Mammary epithelial cell (primary cell): ENCODE measurements at places on chromosomes 3 and 15. TPM values are rescaled to one million over a fixed set of nuclear protein-coding genes. Genes with fewer than 3 reads are reported as not detected.

The TUSC7 gene
- not detected in 2 replicates for total RNA-seq

The RPP25 gene
- 0.28 TPM in 1 of 2 replicates, not detected in the other for total RNA-seq

The ZNF639 gene
- 25.3 and 29.2 TPM in 2 replicates for total RNA-seq

The GNB4 gene
- total RNA-seq = 201 TPM

The ABHD14A gene
- total RNA-seq = 9.7 TPM

The EPHA3 gene
- 0.67 TPM for total RNA-seq

The SLC6A1 gene
- total RNA-seq = not detected in 2 replicates

The RHOV gene
- 0.83 TPM for total RNA-seq

The FOXL2 gene
- 0.64 and 2.1 TPM in 2 replicates for total RNA-seq

The RTP4 gene
- total RNA-seq = 0.50 TPM

The P2RY14 gene
- total RNA-seq = not detected in 2 replicates

The ACAP2 gene
- 46.6 and 77.6 TPM in 2 replicates for total RNA-seq

The RPL29 gene
- 1,072 and 1,174 TPM in 2 replicates for total RNA-seq

The SLC12A1 gene
- not detected in 2 replicates for total RNA-seq

The MEF2A gene
- 46.0 TPM for total RNA-seq

The LTF gene
- 16.7 TPM for total RNA-seq

The RPL22L1 gene
- 227 and 251 TPM in 2 replicates for total RNA-seq

The LRRIQ4 gene
- total RNA-seq = not detected in 2 replicates
